ENCODE measurements at places on chromosomes 12 and 14.

- peak; percentile 51 for DNase-seq
Observed at GRCh38 chr12:46383654-46384450, 11.3 kb upstream of the SLC38A2 start.

- no peak for DNase-seq
Observed at GRCh38 chr12:121223292-121224285, 13.7 kb downstream of the P2RX4 start.

DNA sequence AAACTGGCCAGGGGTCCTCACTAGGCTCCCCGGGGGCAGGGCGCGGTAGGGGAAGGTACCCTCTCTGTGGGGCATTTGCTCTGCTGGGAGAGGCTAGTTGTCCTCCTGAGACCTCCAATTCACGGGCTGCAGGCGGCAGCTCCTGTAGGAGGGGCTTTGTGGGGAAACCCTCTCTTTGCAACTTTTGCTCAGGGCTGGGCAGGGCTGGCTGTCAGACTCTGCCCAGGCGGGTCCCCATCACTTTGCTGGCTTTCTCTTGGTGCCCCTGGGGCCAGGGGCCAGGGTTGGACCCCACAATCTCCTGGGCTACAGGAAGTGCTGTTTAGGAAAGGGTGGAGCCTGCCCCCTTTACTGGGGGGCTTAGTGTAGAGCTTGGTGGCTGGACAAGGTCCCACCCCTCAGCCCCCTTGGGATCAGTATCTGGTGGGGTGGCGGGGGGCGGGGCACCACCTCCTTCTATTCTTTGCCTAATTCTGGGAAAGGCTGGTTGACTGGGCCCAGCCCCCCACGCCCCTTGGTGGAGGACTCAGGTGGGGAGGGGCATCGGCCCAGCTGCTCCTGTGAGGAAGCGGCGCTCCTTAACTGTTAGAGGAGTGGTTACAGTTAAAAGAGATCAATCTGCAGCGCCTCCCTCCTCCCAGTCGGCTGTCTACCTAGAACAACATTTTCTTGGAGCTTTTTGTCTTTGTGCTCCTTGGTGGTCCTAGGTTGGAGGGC is 918.7 kb downstream of the AACS start:
- no peak for DNase-seq

DNA sequence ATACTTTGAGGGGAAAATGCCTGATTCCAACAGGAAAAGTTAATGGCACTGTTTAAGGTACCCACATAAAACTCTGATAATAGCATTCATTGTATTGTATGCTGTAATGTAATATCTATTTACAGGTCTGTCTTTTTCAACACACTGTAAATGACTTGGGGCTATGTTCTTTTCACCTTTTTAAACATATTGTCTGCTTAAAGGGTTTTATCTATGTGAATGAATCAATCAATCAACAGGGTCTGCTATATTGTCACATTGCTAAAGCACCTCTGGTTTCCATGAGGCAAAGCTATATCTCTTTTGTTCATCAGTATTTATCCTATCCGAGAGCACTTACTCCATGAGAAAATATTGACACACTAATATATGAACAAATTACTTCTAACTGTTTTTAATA is 288.0 kb downstream of the SLC6A15 start:
- no peak for DNase-seq

DNA sequence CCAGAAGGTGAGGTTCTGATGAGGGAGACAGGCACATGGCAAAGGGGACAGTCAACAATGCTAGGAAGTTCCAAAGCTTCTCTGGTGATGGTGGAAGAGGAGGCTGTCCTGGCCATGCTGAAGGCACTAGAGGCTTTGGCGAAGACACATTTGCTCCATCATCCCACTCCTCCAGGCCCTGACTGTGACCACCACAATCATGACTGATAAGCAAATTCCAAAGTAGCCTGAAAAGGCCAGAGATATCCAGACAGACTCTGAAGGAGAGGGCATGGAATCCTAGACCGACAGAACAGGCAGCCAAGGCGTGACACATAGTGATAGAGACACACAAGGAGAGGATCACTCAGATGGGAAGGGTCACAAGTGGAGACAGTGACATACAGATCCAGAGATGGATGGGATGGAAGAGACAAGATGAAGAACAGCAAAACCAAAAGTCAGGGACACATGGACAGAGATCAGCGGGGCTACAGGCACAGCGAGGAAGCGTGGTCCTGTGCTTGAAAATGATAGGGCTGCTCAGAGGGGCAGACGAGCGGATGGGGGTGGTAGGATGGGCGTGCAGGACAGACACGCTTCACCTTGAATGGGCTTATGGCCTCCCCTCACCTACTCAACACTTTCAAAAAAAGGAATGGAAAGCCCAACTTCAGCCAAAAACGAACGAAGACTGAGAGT is 1.3 kb downstream of the ZFHX2 start:
- no peak for DNase-seq

- no peak for DNase-seq
Observed at GRCh38 chr12:49109641-49110463, 795 bp downstream of the LMBR1L start.

DNA sequence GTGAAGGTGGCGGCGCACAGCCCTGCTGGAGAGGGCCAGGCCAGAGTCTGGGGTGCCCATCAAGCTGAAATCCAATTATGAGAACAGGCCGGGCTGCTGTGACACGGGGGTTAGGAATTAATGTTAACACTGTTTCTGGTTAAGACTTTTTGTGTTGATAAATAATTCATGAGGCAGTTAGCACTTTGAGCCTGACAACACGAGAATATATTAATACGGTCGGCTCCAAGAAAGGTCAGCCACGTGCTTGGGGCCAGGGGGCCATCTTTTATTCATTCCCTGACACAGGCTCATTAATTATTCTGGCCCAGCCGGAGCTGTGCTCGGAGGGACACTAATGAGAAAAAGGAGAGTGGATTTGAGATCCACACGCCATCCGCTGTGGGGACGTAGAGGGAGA is 45.1 kb downstream of the FBRSL1 start:
- no peak for DNase-seq

DNA sequence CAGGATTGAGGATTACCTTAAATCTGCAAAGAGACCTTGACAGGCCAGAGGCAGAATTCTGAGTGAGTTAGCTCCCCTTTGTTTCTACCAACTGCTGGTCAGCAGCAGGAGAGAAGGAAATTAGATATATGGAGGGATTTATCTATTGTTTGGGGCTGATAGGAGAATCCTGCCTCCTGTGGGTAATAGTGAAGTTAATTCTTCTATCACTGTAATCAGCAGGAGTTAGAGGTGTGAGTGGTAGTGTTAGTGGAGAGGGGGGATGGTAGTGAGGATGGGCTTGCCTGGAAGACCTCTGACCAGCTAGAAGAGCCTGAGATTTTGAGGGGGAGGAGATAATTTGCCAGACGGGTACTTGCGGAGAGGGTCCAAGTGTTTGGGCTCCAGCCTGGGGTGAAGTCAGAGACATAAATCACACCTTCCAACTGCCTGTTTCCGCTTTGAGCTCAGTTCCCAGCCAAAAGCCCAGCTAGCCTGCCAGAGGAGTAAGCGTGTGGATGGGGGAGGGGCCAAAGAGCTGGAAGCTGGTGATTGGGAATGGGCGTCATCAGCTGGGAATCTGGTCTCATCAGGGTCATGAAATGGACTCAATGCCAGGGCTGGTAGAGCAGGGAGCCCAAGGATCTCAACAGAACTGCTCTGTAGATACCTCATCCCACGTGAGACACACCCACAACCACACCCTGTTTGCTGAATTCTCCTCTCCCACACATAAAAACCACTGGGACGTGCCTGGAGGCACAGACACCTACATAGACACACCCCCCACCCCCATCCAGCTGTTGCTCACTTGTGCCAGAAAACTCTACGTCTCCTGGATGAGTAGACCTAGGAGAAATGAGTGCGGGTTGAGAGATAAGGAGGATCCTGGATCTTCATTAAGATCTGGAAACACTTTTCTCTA is 13.1 kb upstream of the ITGA5 start:
- DNase-seq: no peak
